Neural cell (in vitro differentiated cells): ENCODE measurements at places on chromosomes 2 and 18. TPM values are rescaled to one million over a fixed set of nuclear protein-coding genes. Genes with fewer than 3 reads are reported as not detected.

Gene ZNF516
- polyA plus RNA-seq: 8.3 and 11.5 TPM in 2 replicates

Gene HOXD1
- polyA plus RNA-seq: not detected in 2 replicates

Gene MAB21L4
- polyA plus RNA-seq: not detected in 2 replicates

Gene FBLN7
- 0.50 TPM in 1 of 2 replicates, not detected in the other for polyA plus RNA-seq

Gene MRPL19
- 28.1 and 36.7 TPM in 2 replicates for polyA plus RNA-seq

Gene HNMT
- 0.40 TPM in 1 of 2 replicates, not detected in the other for polyA plus RNA-seq

Gene C1QL2
- not detected in 2 replicates for polyA plus RNA-seq

Gene SLC39A10
- polyA plus RNA-seq: 62.1 and 71.7 TPM in 2 replicates

Gene CELF4
- polyA plus RNA-seq: 191 and 206 TPM in 2 replicates

Gene ARL4C
- 20.3 and 21.6 TPM in 2 replicates for polyA plus RNA-seq
